A375 (cell line): ENCODE measurements at places on chromosomes 4 and X. TPM values are rescaled to one million over a fixed set of nuclear protein-coding genes. Genes with fewer than 3 reads are reported as not detected.

TENM3 gene
- total RNA-seq, result 29.5 and 39.3 TPM in 2 replicates

KIT gene
- total RNA-seq, result not detected in 2 replicates

IL15 gene
- 0.27 and 1.5 TPM in 2 replicates for total RNA-seq

SSX4 gene
- 0.53 and 1.0 TPM in 2 replicates for total RNA-seq

TRPC5OS gene
- total RNA-seq, result not detected in 2 replicates

MAPK10 gene
- 0.85 and 0.87 TPM in 2 replicates for total RNA-seq

PNMA6F gene
- not detected in 2 replicates for total RNA-seq

TMEM271 gene
- total RNA-seq, result 0.08 TPM in 1 of 2 replicates, not detected in the other

TLR10 gene
- total RNA-seq, result 0.05 TPM in 1 of 2 replicates, not detected in the other

C4orf51 gene
- not detected in 2 replicates for total RNA-seq

CEP44 gene
- 8.8 and 12.0 TPM in 2 replicates for total RNA-seq

DUX4 gene
- total RNA-seq, result not detected in 2 replicates

ARR3 gene
- not detected in 2 replicates for total RNA-seq

IL2 gene
- not detected in 2 replicates for total RNA-seq

RTL5 gene
- 0.23 and 0.27 TPM in 2 replicates for total RNA-seq
